ENCODE measurements at places on chromosomes 3 and 15. TPM values are rescaled to one million over a fixed set of nuclear protein-coding genes. Genes with fewer than 3 reads are reported as not detected.

DNA sequence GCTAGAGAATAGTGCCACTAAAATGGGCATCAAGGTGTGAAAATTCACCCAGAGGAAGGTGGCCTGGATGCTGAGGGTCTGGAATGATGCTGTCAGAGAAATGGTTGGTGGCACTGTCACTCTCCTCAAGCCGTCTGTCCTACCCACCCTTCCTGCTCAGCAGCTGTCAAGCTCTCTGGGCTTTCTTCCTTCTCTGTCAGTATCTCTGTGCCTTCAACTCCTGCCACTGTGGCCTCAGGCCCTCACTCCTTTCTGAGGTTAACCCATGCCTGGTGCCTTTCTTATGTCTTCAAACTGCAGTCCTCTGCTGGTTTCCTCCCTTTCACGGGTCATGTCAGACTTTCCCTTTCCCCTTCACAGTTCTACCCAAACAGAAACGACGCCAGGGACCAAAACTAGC is 4.4 kb downstream of the MYO5C start:
- H3K27ac ChIP-seq, result no peak overlapping the region
- no peaks in the 10 kb centered on the region for H3K27me3 ChIP-seq
- DNase-seq, result no peak
- no peaks in the 10 kb centered on the region for H3K36me3 ChIP-seq
- peaks cover 23% of the 10 kb centered on the region for H3K4me1 ChIP-seq

DNA sequence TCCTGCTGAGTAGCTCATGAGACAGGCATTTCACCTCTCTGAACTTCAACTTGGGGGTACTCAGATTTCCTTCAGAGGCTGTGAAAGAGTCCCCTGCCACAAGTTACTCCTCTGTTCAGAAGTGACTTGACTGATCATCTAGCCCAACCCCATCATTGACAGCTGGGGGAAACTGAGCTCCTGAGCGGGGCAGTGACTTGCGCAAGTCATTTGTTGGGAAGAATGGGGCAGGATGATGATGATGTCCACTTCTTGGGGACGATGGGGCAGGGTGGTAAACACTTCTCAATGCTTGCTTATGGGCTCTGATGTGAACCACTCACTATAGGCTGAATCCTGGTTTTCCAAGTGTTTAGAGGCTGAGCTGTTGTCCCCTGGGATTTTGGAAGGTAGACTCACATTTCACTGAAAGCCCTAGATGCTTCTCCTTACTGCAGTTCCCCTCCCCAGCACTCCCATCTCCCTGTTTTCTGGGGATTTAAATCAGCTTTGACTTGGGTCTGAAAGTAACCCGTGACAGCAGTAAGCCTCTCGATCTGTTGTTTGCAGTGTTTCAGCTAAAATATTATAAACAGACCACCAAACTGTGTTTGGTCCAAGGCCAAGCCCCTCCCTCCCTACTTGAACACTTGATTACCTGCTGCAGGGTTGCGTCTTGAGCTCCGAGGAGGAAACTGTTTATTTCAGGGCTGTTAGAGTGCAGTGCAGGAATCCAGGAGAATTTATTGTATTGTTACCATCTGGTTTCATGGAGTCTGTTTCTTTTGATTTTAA is 25.1 kb downstream of the SMAD3 start:
- no peaks in the 10 kb centered on the region for H3K27me3 ChIP-seq
- no peaks in the 10 kb centered on the region for H3K36me3 ChIP-seq
- H3K4me3 ChIP-seq, result no peak overlapping the region
- no peaks in the 10 kb centered on the region for H3K4me1 ChIP-seq

- no peak for DNase-seq
- no peaks in the 10 kb centered on the region for H3K36me3 ChIP-seq
- H3K27me3 ChIP-seq, result no peaks in the 10 kb centered on the region
- H3K4me3 ChIP-seq, result no peak overlapping the region
- no peak overlapping the region for H3K27ac ChIP-seq
Measured at GRCh38 chr3:181913254-181913653, 201.5 kb downstream of the SOX2 start.

DNA sequence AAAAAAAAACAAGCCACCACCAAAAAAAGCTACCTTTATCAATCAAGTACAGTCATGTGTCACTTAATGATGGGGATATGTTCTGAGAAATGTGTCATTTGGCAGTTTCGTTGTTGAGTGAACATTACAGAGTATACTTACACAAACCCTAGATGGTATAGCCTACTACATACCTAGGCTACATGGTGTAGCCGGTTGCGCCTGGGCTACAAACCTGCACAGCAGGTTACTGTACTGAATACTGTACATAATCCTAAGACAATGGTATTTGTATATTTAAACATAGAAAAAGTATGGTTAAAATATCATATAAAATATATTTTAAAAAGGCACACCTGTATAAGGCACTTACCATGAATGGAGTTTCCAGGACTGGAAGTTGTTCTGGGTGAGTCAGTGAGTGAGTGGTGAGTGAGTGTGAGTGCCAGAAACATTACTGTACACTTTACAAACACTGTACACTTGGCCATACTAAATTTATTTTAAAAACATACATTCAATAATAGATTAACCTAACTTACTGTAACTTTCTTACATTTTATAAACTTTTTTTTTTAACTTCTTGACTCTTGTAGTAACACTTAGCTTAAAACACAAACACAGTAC is 25.9 kb upstream of the JMJD7 start:
- peaks cover 37% of the 10 kb centered on the region for H3K36me3 ChIP-seq
- H3K4me1 ChIP-seq, result no peaks in the 10 kb centered on the region
- no peak for DNase-seq
- no peaks in the 10 kb centered on the region for H3K27me3 ChIP-seq
- no peak overlapping the region for H3K27ac ChIP-seq

- no peaks in the 10 kb centered on the region for H3K36me3 ChIP-seq
- H3K27me3 ChIP-seq, result no peaks in the 10 kb centered on the region
- DNase-seq, result no peak
- H3K4me1 ChIP-seq, result no peaks in the 10 kb centered on the region
- H3K4me3 ChIP-seq, result no peak overlapping the region
Measured at GRCh38 chr15:85073556-85074194, 92.0 kb downstream of the PDE8A start.

SCN5A gene
- total RNA-seq, result 2.7 TPM

IMPG2 gene
- under 0.01 TPM for total RNA-seq

DNA sequence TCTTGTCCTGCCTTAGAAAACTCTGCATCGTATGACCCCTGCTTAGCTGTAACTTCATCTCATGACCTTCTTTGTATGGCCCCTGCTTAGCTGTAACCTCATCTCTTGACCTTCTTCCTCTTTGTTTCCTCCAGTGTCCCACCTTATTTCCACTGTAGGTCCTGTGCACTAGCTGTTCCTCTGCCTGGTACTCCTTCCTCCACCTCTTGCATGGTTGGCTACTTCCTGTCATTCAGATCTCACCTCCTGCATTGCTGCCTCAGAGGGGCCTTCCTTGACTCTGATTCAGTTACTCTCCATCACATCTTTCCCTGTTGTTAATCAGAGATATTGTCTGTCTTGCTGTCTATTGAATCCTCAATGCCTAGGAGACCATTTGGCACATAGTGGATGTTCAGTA is 63.2 kb downstream of the PDE8A start:
- DNase-seq, result no peak
- H3K27ac ChIP-seq, result no peak overlapping the region
- no peak overlapping the region for H3K4me3 ChIP-seq
- no peaks in the 10 kb centered on the region for H3K36me3 ChIP-seq
- H3K27me3 ChIP-seq, result no peaks in the 10 kb centered on the region

DNA sequence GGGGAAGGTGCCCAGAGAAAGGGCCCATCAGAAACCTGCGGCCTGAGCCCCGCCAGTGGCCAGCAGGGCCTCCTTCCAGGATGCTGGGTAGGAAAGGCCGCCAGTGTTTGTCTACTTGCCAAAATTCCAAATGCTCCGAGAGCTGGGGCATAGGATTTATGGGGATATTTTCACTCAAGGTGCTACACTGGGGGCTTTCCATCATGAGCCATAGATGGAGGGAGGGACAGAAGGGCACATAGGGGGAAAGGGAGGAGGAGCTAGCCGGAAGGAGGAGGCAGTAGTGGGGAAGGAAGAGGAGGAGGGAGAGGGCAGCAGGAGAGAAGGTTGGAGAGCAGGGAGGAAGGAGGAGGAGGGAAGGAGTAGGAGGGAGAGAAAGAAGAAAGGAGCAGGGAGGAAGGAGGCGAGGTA is 494.7 kb upstream of the PROK2 start:
- peaks cover 23% of the 10 kb centered on the region for H3K4me1 ChIP-seq
- no peaks in the 10 kb centered on the region for H3K27me3 ChIP-seq
- H3K4me3 ChIP-seq, result no peak overlapping the region
- no peak overlapping the region for H3K27ac ChIP-seq

DNA sequence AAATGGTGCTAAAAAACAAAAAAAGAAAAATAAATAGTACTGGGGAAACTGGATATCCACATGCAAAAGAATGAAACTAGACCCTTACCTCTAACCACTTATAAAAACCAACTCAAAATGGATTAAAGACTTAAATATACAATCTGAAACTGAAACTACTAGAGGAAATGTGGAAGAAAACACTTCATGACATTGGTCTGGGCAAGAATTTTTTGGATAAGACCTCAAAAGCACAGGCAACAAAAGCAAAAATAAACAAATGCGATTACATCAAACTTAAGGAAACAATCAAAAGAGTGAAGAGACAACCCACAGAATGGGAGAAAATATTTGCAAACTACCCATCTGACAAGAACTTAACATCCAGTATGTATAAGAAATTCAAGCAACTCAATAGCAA is 6.4 kb downstream of the IFT57 start:
- peaks cover 34% of the 10 kb centered on the region for H3K36me3 ChIP-seq
- no peak for DNase-seq
- no peak overlapping the region for H3K4me3 ChIP-seq
- peaks cover 30% of the 10 kb centered on the region for H3K4me1 ChIP-seq
- no peaks in the 10 kb centered on the region for H3K27me3 ChIP-seq

GRCh38 chr3:32147509-32147908 is 41.1 kb downstream of the GPD1L start:
- no peak for DNase-seq
- H3K27me3 ChIP-seq, result no peaks in the 10 kb centered on the region
- no peak overlapping the region for H3K27ac ChIP-seq
- no peak overlapping the region for H3K4me3 ChIP-seq
- H3K36me3 ChIP-seq, result peaks cover 29% of the 10 kb centered on the region
- H3K4me1 ChIP-seq, result no peaks in the 10 kb centered on the region

XYLB gene
- 4.3 TPM for total RNA-seq

GRCh38 chr3:188905547-188905946 is 266.2 kb upstream of the TPRG1 start:
- H3K27ac ChIP-seq, result peak overlapping the region; percentile 4
- peaks cover 16% of the 10 kb centered on the region for H3K4me1 ChIP-seq
- no peaks in the 10 kb centered on the region for H3K36me3 ChIP-seq
- no peak overlapping the region for H3K4me3 ChIP-seq
- H3K27me3 ChIP-seq, result no peaks in the 10 kb centered on the region

LRRC31 gene
- not detected for total RNA-seq

ANKUB1 gene
- 0.87 TPM for total RNA-seq

- H3K4me3 ChIP-seq, result no peak overlapping the region
- no peak for DNase-seq
- H3K27me3 ChIP-seq, result no peaks in the 10 kb centered on the region
- no peaks in the 10 kb centered on the region for H3K36me3 ChIP-seq
Measured at GRCh38 chr3:197019535-197019934, 10.1 kb downstream of the MELTF start.

- H3K36me3 ChIP-seq, result no peaks in the 10 kb centered on the region
- DNase-seq, result no peak
- no peak overlapping the region for H3K4me3 ChIP-seq
- H3K27ac ChIP-seq, result no peak overlapping the region
- no peaks in the 10 kb centered on the region for H3K4me1 ChIP-seq
Measured at GRCh38 chr15:94130504-94130903, 100.9 kb upstream of the MCTP2 start.

CADPS gene
- 16.7 TPM for total RNA-seq

HAPLN3 gene
- 27.3 TPM for total RNA-seq

GRCh38 chr3:18246336-18247060 is 178.6 kb downstream of the SATB1 start:
- no peak overlapping the region for H3K4me3 ChIP-seq
- H3K27me3 ChIP-seq, result no peaks in the 10 kb centered on the region
- no peaks in the 10 kb centered on the region for H3K4me1 ChIP-seq
- no peaks in the 10 kb centered on the region for H3K36me3 ChIP-seq

DNA sequence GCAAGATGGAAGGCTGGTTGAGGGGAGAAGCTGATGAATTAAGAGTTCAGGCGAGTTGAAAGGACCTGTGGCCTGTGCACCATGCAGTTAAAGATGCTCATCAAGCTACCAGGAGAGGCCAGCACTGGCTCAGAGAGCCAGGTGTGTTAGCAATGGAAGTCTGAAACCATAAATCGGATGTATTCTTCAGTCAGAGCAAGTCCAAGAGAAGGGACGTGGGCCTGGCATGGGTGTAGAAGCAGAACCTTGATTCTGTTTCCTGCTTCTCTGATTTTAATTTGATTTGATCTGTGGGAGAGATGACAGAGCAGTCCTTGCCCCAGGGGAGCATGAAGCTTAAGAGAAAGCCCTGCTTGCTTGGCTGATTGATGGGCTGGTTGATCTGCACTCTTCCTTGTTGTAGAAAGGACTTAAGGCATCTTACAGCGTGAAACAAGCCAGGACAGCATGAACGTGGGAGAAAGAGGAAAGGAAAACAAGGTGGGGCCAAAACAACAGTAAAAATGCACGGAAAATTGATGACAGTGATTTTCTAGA is 10.9 kb downstream of the TM6SF1 start:
- no peaks in the 10 kb centered on the region for H3K27me3 ChIP-seq
- no peak for DNase-seq
- H3K4me1 ChIP-seq, result no peaks in the 10 kb centered on the region
- no peaks in the 10 kb centered on the region for H3K36me3 ChIP-seq
- H3K27ac ChIP-seq, result no peak overlapping the region

- no peaks in the 10 kb centered on the region for H3K27me3 ChIP-seq
- no peaks in the 10 kb centered on the region for H3K4me1 ChIP-seq
- H3K36me3 ChIP-seq, result no peaks in the 10 kb centered on the region
- H3K4me3 ChIP-seq, result no peak overlapping the region
- H3K27ac ChIP-seq, result no peak overlapping the region
Measured at GRCh38 chr15:83092309-83092976, 15.0 kb upstream of the TM6SF1 start.

GRCh38 chr3:123805504-123805903 is 78.6 kb downstream of the MYLK start:
- H3K27ac ChIP-seq, result no peak overlapping the region
- no peaks in the 10 kb centered on the region for H3K4me1 ChIP-seq
- H3K27me3 ChIP-seq, result no peaks in the 10 kb centered on the region
- DNase-seq, result no peak

GRCh38 chr3:134918441-134918840 is 123.4 kb downstream of the EPHB1 start:
- H3K27ac ChIP-seq, result no peak overlapping the region
- H3K36me3 ChIP-seq, result no peaks in the 10 kb centered on the region
- H3K4me1 ChIP-seq, result no peaks in the 10 kb centered on the region
- DNase-seq, result no peak
- no peak overlapping the region for H3K4me3 ChIP-seq

TMCO5A gene
- not detected for total RNA-seq

- no peaks in the 10 kb centered on the region for H3K27me3 ChIP-seq
- DNase-seq, result no peak
- H3K4me3 ChIP-seq, result no peak overlapping the region
- H3K4me1 ChIP-seq, result no peaks in the 10 kb centered on the region
- H3K27ac ChIP-seq, result no peak overlapping the region
Measured at GRCh38 chr3:51559961-51560360, 21.4 kb downstream of the RAD54L2 start.
